Pancreas (tissue), 10 donors: ENCODE measurements at places on chromosomes 1 and 21. TPM values are rescaled to one million over a fixed set of nuclear protein-coding genes. Genes with fewer than 3 reads are reported as not detected.

- no peak for DNase-seq
- no peak overlapping the region for H3K4me3 ChIP-seq
- no peaks in the 10 kb centered on the region for H3K27me3 ChIP-seq
- H3K27ac ChIP-seq = no peak overlapping the region
Observed at GRCh38 chr1:5388622-5389021, 603.6 kb downstream of the NPHP4 start.

- no peaks in the 10 kb centered on the region for H3K27me3 ChIP-seq
- no peaks in the 10 kb centered on the region for H3K4me1 ChIP-seq
- H3K4me3 ChIP-seq = no peak overlapping the region
Observed at GRCh38 chr1:40750451-40750908, 33.1 kb upstream of the KCNQ4 start.

GRCh38 chr1:208714323-208714722 lies 470.1 kb upstream of the PLXNA2 start:
- no peaks in the 10 kb centered on the region for H3K36me3 ChIP-seq
- H3K4me1 ChIP-seq = no peaks in the 10 kb centered on the region
- no peak overlapping the region for H3K27ac ChIP-seq
- no peaks in the 10 kb centered on the region for H3K27me3 ChIP-seq

DNA sequence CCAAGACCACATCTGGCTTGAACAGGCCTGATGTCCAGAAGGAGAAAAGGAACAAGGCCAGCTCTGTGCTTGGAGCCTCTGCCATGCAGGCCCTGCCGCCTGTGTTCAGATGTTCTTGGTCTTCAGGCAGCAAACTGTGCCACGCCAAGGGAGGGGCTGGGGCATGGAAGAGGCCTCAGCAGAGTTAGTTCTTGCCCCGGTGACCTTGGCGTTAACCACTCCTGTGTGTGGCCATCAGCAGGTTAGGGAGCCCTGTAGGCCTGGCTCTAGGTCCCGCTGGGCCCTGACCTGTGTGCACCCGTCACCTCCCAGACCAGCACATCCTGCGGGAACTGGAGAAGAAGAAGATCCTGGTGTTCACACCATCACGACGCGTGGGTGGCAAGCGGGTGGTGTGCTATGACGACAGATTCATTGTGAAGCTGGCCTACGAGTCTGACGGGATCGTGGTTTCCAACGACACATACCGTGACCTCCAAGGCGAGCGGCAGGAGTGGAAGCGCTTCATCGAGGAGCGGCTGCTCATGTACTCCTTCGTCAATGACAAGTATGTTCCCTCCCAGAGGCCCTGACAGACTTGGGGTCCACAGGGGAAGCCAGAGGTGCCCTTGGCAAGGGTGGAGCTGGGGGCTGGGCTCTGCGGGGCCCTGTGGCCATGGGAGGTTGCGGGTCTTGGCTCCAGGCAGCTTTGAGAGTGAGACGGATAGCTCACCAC lies 7.1 kb downstream of the ZC3H12A start:
- peaks cover 42% of the 10 kb centered on the region for H3K36me3 ChIP-seq
- no peaks in the 10 kb centered on the region for H3K27me3 ChIP-seq
- peak; percentile 61 for DNase-seq
- peaks cover 73% of the 10 kb centered on the region for H3K4me1 ChIP-seq
- H3K4me3 ChIP-seq = no peak overlapping the region

DNA sequence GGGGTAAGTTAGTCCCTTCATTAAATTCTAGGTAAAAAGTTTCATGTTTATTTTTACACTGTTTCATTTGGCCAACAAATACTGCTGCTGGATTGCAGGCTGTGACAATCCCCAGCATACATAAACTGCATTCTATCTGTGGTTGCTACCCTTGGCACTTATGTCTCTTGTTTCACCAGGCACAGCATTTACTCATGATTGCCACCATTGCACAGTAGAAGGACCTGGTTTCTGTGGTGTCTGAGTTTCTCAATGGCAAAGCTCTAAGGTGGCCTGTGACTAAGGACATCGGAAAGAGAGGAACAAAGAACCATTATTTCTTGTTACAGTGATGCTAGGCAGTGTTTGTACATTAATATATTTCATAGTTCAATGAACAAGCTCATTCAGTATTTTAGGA lies 878.4 kb upstream of the NEGR1 start:
- no peaks in the 10 kb centered on the region for H3K36me3 ChIP-seq
- no peak overlapping the region for H3K4me3 ChIP-seq
- no peak for DNase-seq
- no peaks in the 10 kb centered on the region for H3K27me3 ChIP-seq
- no peak overlapping the region for H3K27ac ChIP-seq

GRCh38 chr21:18147678-18148077 lies 97.0 kb upstream of the CHODL start:
- H3K27ac ChIP-seq = no peak overlapping the region
- H3K4me1 ChIP-seq = no peaks in the 10 kb centered on the region
- no peaks in the 10 kb centered on the region for H3K27me3 ChIP-seq
- DNase-seq = no peak

GRCh38 chr1:83500987-83501591 lies 497.8 kb downstream of the TTLL7 start:
- H3K27me3 ChIP-seq = no peaks in the 10 kb centered on the region
- H3K4me3 ChIP-seq = no peak overlapping the region
- H3K36me3 ChIP-seq = no peaks in the 10 kb centered on the region
- peaks cover 17% of the 10 kb centered on the region for H3K4me1 ChIP-seq

GRCh38 chr1:86852289-86852688 lies 61.6 kb downstream of the SELENOF start:
- no peak overlapping the region for H3K4me3 ChIP-seq
- H3K27me3 ChIP-seq = no peaks in the 10 kb centered on the region
- H3K4me1 ChIP-seq = no peaks in the 10 kb centered on the region
- no peak overlapping the region for H3K27ac ChIP-seq

GRCh38 chr1:63713627-63714481 lies 60.0 kb upstream of the ROR1 start:
- no peaks in the 10 kb centered on the region for H3K27me3 ChIP-seq
- H3K36me3 ChIP-seq = no peaks in the 10 kb centered on the region
- DNase-seq = no peak
- H3K4me1 ChIP-seq = no peaks in the 10 kb centered on the region

Gene CCDC27
- polyA plus RNA-seq = not detected

Gene ERO1B
- polyA plus RNA-seq = 84.5 TPM

Gene PCSK9
- polyA plus RNA-seq = 4.9 TPM
